ENCODE measurements at places on chromosomes 2 and 18. TPM values are rescaled to one million over a fixed set of nuclear protein-coding genes. Genes with fewer than 3 reads are reported as not detected.

The DCC gene
- 0.36 TPM for polyA plus RNA-seq

The CPS1 gene
- polyA plus RNA-seq = 1.5 TPM

The GRHL1 gene
- polyA plus RNA-seq = 1.0 TPM

The GALNT5 gene
- polyA plus RNA-seq = not detected

The FOXI3 gene
- polyA plus RNA-seq = 0.29 TPM

The NMS gene
- not detected for polyA plus RNA-seq

The DNAJC5G gene
- not detected for polyA plus RNA-seq

The DARS1 gene
- polyA plus RNA-seq = 51.3 TPM

The RESP18 gene
- polyA plus RNA-seq = not detected

The LHCGR gene
- not detected for polyA plus RNA-seq

The MC5R gene
- polyA plus RNA-seq = not detected

All from brain (organoid and tissue), 16 donors.